ENCODE measurements at places on chromosomes 3 and 15. TPM values are rescaled to one million over a fixed set of nuclear protein-coding genes. Genes with fewer than 3 reads are reported as not detected.

- no peak for DNase-seq
Measured at GRCh38 chr3:109707617-109708016, 370.3 kb upstream of the DPPA4 start.

DNA sequence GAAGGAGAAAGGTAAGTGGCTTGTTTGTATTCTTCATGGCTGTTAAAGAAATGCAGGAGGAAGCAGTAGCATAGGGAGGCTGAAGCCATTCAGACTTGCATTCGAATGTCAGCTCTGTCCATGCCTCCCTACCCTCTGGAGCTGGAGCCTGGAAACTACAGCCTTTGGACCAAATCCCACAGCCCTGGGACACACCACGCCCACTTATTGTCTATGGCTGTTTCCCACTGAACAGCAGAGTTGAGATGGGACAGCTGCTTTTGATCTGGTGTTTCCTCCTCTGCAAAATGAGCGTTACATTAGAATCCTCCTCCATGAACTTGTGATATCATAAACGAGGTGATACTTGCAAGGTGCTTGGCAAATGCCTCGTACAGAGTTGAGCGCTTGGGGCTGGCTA, 3.6 kb downstream of the FAM107A start:
- DNase-seq = no peak

- no peak for DNase-seq
Measured at GRCh38 chr3:13282358-13282985, 137.7 kb downstream of the NUP210 start.

DNA sequence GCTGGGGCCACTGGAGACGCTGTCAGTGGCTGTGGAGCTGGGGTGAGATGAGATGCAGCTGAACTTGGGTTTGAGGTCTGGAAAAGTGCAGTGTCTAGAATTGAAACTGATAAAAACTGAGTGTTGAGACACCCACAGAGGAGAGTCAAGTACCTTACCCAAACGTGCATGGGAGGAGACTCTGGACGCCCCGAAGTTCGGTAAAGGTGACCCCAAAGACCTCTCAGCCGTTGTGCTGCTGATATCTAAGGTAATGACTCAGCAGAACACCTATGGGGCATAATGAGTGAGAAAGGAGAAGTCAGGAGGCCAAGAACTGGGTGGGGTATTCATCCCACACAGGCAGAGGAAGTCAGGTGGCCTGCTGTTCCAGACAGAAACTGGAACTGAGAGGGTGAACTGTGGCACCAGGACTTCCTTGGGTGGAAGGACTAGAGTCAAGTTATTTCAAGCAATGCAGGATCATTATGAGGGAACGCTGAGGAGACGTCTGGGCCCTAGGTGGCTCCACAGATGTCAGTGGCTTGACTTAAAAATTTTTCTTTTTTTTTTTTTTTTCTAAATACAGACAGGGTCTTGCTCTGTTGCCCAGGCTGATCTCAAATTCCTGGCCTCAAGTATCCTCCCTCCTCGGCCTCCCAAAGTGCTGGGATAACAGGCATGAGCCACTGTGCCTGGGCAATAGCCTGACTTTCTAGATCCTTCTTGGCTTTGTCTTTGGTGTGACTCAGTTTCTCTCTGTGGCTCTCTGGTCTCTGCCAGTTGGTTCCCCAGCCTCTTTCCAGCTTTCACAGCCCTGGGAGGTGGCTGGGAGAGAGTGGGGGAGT, 67.6 kb upstream of the GCNT3 start:
- no peak for DNase-seq

- no peak for DNase-seq
Measured at GRCh38 chr3:114615523-114616085, 321.8 kb downstream of the TIGIT start.

GRCh38 chr15:72970933-72971760, 81.1 kb upstream of the NEO1 start:
- DNase-seq = no peak

DNA sequence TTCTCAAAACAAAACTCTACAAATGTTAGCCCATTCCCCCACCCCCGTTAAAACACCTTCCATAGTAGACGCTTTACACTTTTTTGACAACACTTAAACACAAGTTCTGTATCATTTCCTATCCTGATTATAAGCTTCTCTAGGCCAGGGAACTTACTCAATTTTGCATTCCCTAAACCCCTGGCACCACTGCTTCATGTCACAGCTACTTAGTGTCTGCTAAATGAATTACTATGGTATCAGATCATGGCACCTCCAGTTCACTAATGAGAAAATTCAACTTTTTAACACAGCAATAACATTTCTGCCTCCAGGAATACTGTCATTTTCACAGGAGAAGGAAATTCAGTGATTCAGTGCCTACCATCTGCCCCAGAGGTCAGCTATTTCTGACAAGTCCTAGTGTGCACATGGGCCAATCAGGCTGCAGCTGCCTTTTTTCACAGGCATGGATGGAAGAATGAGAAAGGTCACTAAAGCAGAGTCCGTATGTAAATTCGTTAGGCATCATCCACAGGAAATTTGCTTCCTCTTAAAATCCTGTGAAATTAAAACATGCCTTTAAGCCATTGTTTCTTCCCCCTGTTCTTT, 18.5 kb downstream of the SFMBT1 start:
- no peak for DNase-seq

DNA sequence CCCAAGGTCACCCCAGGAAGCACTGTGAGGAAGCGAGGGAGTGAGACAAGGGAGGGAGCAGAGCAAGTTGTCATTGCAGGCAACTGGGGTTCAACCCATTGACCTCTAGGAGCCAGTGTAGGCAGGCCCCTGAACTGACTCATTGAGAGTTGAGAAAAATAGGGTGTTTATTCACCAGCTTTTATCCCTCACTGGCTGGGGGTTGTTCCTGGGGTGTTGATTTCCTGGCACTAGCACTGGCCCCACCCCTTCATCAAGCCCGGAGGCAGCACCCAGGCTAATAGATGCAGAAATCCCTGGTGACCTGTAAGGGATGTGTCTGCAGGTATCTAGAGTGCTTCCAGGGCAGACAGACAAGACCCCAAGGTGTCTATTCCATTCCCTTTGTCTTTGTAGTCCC, 183.9 kb downstream of the ARRDC4 start:
- DNase-seq = no peak

The HTD2 gene
- 6.9 TPM for total RNA-seq

The C2CD4A gene
- total RNA-seq = 0.65 TPM

The NECTIN3 gene
- total RNA-seq = 6.3 TPM

All from T-helper 17 cell (primary cell).